ENCODE measurements at places on chromosomes 2 and 18.

DNA sequence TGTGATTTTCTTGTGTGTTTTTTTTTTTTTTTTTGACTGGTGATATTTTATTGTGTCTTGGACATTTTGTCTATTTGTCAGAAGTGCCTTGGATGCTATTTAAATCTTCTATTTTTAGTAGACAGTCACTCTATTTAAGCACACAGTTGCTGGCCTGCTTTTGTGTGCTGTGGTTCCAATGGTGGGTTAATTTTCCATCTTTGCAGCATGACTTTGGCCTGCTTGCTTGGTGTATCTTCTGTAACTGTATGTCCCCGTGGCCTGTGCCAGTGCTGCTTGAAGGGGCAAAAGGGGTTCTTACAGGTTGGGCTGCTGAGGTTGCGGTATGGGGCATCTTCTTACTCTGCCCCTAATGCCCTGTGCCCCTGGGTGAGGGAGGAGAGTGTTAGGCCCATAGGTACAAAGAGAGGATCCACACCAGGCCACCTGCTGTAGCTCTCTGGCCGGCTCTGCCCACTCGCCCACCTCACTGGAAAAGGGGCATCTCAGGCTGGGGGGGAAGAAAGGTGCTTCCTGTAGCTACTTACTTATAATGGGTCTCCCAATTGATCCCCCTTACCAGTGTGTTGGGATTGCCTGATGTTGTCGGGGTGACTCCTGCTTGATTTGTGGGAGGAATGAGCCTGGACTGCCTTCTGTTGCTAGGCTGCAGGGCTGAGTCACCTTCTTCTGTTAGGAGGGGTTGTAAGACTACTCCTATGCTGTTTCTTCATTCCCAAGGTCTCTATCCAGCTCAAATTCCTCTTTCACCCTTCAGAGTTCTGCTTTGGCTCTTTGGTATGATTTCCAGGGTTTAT, 490.0 kb upstream of the HS6ST1 start:
- DNase-seq: no peak

DNA sequence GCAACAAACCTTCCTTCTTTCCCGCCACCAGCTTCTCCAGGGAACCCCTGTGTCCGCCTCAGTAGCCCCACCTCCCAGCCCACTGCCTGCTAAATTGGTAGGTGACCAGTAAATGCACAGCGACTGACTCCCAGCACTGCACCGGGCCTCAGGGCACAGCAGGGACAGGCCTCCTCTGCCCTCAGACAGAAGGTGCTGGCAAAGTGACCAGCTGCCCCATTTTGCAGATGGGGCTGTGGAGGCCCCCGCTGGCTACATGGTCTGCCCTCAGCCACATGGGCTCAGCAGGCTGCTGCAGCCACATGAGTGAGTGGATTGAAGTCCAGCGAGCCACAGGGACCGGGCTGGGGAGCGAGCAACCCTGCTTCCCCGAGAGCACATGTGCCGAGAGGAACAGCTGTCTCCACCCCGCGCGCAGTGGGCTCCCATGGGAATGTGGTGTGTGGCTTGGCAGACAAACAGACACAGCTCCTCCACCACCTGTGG, 7.8 kb upstream of the NPPC start:
- no peak for DNase-seq

GRCh38 chr2:227642656-227643055, 23.9 kb upstream of the SCYGR5 start:
- no peak for DNase-seq

GRCh38 chr2:108918941-108919341, 70.1 kb downstream of the EDAR start:
- no peak for DNase-seq

DNA sequence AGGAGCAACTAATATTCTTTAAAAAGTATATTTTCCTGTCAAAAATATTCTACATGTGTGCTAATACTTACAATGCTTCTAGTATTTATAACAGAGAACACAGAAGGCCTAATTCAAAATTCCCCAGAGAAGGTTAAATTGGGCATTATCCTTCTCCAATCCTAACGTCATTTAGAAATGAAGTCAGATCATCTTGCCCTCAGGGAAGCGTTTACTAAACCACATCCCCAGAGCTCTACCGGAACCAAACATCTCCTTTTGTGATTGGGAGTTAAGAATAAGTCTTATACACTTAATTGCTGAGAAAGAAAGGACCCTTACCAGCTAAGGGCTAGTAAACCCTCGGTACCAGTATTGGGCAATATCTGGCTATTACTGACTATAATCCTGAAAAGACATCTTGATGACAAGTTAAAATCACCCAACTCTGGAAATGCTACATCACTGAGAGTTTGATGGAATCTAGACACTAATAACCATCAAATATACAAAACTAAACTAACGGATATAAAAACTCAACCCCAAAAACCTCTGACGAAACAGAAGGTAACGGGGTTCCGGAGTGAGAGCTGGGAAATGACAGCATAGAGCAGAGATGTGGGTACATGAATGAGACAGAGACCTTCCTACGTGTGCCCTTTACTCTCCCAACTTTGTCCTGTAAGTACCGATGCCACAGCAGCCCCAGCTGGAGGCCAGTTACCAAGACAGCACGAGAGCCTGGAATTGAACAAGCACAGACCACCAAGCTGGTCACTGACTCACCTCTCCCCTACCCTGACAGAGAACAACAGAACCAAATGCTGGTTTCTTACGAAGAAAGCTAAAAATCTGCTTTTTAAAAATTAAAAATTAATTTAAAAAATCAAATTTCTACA, 35.0 kb downstream of the WDSUB1 start:
- no peak for DNase-seq
